Placental epithelial cell (primary cell): ENCODE measurements at places on chromosomes 6 and 20. TPM values are rescaled to one million over a fixed set of nuclear protein-coding genes. Genes with fewer than 3 reads are reported as not detected.

The ELOVL2 gene
- not detected in 2 replicates for total RNA-seq

The SRMS gene
- not detected in 2 replicates for total RNA-seq

The CLPSL2 gene
- total RNA-seq = not detected in 2 replicates

The SRSF6 gene
- total RNA-seq = 62.4 and 73.4 TPM in 2 replicates

The VGLL2 gene
- total RNA-seq = not detected in 2 replicates

The SERINC1 gene
- total RNA-seq = 154 and 185 TPM in 2 replicates
